ENCODE measurements at places on chromosomes 12 and 14. TPM values are rescaled to one million over a fixed set of nuclear protein-coding genes. Genes with fewer than 3 reads are reported as not detected.

Gene CISTR
- total RNA-seq = 1.3 TPM

Gene RHOF
- 45.7 TPM for total RNA-seq

Gene POTEM
- 1.0 TPM for total RNA-seq

Gene KRT75
- not detected for total RNA-seq

Gene DHRS4
- total RNA-seq = 19.6 TPM

Gene KERA
- total RNA-seq = not detected

Gene PRB2
- total RNA-seq = not detected

Gene OR4E2
- not detected for total RNA-seq

Gene POU6F1
- 5.0 TPM for total RNA-seq

Gene RAD51B
- total RNA-seq = 89.9 TPM

Gene UNC79
- 0.09 TPM for total RNA-seq

Gene ZFYVE1
- total RNA-seq = 14.3 TPM

Gene KLRG1
- 12.5 TPM for total RNA-seq

Gene PLEKHA5
- 2.7 TPM for total RNA-seq

Gene RNU4-1
- 1,670 TPM for total RNA-seq

Gene SLCO1B1
- not detected for total RNA-seq

Measured in OCI-LY7 (cell line).